ENCODE measurements at places on chromosomes 5 and 9.
A peak's percentile ranks its signal among the peaks of the same experiment; 100 is the strongest.

DNA sequence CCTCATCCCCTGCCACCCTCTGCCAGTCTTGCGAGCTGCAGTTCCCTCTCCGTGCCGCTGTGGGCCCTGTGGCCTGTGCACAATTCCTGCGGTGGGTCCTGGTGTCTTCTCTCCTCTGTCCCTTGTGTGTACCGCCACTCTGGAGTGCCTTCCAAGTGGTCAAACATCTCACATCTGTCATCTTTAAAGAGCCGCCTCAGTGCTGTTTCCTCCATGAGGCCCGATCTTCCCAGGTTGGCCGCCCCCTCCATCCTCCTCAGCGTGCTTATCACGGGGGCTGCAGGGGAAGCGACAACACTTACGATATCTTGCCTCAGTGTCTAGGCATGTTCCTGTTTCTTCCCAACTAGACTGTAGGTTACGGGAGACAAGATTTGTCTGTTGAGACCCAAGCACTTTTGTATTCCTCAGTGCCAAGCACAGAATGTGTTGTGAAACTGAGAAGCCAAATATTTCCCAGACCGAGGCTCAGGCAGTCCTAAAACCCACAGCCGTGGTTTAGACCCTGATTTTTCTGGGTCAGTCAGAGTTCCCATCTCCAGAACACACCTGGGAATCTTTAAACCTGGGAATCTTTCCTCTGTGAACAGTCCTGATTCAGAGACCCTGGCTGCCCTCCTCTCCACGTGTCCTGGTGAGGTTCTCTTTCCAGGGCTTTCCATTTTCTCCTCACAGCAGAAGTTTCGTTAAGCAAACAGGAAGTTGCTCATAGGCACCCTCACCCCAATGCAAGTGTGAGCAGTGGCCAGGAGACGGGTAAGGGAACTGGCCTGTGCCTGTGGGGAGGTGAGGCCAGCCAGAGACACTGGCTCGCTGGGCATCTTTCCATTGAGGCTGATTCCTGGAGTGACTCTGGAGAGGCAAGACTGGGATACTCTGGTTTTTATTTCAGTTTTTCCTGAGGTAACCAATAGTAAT is 28.8 kb downstream of the SLC46A2 start:
- peak; percentile 67 for DNase-seq

- no peak for DNase-seq
These were observed 6.5 kb downstream of the GLT6D1 start for GRCh38 chr9:135632841-135633240.

DNA sequence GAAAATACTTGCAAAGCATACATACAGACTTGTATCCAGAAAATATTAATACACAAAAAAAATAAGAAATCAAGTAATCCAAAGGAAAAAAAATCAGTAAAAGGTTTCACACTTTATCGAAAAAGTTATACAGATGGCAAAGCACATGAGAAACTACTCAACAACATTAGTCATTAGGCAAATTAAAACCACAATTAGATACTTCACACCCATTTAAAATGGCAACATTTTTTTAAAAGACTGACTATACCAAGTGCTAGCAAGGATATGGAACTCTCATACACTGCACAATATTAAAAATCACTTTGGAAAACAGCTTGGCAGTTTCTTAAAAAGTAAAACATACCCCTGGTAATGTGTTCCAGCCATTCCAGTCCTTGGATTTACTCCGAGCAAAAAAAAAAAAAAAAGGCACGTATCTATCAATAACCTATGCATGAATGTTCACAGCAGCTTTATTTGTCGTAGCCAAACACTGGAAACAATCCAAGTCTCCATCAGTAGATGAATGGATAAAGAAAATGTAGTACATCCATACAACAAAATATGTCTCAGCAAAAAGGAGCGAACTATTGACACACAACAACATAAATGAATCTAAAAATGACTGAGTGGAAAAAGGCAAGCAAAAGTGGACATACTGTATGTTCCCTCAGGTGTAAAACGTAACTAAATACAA is 66.0 kb downstream of the GNAQ start:
- no peak for DNase-seq

DNA sequence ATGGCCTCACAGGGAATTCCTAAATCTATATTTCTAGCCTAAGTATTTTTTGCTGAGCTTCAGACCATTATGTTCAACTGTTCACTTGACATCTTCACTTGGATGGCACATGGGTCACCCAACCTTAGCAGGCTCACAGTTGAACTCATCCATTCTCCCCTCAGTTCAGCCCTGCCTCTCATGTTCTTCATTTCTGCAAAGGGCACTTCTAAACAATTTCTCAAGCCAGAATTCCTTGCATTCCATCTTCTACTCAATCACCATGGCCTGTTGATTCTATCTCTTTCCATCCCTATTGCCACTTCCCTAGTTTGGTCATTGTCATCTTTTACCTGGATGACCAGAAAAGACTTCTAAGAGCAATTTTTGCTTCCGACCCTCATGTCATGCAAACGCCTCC is 7.3 kb upstream of the RGS3 start:
- peak; percentile 40 for DNase-seq

DNA sequence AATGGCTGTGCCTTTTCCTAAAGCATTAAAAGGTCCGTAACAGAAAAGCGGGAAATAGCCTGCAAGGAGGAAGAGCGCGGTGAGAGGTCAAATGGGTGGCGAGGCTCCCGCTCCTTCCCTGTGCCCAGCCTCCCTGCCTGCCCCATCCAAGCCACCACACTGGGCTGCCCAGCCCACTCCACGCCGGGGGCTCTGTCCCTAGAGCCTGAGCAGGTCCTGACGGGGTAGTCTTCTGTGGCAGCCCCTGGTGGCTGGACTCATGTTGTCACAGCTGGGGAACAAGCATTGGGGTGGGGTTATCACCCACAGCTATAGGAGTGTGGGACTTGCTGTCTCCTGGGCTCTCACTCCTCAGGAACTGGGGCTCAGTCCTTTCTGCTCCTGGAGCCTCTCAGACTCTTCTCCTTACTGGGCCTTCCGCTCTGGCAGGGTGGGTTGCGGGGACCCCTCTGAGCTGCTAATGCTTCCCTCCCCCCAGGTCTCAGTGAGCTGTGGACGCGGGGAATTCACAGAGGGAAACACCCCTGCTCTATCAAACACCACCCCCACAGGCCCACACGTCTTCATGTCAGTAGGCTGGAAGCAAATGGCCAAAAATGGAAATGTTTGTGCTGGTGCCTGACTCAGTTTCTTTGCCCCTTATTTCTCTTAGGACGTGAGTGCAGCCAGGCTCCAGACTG is 152.4 kb upstream of the PHYKPL start:
- DNase-seq, result no peak

- no peak for DNase-seq
These were observed 31.4 kb upstream of the GDNF start for GRCh38 chr5:37871023-37871815.

DNA sequence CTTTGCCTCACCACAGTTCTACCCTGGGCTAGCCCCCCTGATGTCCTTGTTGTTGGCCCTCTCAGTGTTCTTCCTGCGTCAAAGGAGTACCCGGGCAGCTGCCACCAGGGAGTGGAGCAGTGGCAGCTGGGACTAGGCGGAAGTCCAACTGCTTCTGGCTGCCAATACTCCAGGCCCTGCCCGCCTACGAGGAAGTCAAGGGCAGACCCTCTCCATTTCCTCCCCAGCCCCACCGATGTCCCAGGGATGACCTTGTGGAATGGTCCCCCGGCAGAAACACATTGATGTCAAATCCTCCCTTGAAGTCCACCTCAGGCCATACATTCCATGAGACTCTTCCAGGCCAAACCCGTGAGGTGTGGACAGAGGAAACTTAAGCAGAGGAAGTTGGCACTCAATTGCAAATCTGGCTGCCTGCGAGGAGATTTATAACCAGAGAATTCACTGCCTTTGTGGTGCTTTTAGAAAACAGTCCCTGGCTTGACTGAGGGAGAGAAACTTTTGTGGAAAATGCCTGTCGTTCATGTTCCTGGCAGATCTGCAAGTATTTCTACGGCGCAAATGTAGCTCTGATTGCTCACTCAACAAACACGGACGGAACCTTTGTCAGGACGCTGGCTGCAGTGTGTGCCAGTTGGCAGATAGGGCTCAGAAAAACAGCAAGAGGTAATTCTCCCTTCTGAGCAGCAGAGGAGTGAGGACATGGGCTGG is 339.7 kb downstream of the RAB3C start:
- DNase-seq, result no peak

GRCh38 chr5:39711821-39712220 is 287.0 kb upstream of the DAB2 start:
- no peak for DNase-seq

GRCh38 chr9:33158843-33159776 is 8.0 kb downstream of the B4GALT1 start:
- DNase-seq, result peak; percentile 58

DNA sequence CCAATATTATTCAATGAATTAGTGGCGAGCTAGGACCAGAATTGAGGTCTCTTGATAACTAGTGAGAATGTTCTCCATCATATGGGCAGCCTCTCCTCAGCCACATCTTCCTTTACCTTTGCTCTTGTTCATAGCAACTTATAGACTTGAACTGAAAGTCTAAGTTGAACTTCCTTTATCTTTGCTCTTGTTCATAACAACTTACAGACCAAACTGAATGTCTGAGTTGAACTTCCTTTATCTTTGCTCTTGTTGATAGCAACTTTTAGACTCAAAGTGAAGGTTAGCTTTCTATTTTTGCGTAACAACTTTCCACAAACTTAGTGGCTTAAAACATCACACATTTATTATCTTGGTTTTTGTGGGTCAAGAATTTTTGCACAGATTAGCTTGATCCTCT is 146.4 kb upstream of the C9orf72 start:
- DNase-seq, result no peak

- DNase-seq, result peak; percentile 7
These were observed 117.7 kb downstream of the TARS1 start for GRCh38 chr5:33558489-33558888.

DNA sequence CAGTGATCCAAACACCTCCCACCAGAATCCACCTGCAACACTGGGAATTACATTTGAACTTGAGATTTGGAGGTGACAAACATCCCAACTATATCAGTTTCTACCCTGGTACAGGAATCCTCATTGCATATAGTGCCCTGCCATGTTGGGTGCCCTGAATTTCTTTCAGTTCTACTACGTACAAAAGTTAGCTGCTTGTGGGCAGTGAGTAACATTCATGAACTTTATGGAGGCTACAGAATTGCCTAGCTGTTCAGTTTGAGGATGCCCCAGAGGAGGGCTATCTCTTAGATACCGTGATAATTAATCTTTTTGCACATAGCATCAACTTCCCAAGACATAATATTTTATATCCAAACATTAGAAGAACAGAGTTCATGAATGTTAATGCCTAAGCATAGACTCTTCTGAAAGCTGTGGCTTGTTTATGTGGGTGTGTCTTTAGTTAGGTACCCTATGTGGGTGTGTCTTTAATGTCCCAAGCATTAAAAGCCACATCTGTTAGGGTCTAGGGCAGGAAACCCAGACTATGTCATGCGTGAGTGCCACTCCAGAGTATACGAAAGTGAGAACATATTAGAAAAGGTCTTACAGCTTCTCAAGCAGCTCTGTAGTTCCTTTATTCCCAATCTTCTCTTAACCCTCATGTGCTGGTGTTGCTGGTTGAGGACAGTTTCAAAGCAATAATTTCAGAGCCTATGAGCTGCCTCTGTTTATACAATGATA is 47.0 kb upstream of the CHD1 start:
- no peak for DNase-seq

DNA sequence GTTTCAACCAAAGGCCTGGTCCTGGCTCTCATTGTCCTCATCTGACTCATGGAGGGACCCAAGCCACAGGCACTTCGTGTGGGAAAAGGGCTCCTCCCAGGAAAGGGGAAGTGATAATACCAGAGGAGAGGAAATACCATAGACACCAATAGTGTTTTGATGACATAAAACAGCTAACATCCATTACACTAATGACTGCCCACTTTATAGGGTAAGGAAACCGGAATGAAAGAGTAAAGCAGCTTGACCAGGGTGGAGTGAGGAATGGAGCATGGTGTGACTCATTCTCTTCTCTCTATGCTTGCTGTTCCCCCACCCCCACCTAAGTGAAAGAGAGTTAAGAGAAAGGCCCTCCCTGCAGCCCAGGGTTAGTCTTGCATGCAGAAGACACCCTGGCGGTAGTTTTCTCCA is 67.4 kb upstream of the HRH2 start:
- DNase-seq, result peak; percentile 22

- no peak for DNase-seq
These were observed 48.2 kb upstream of the JAK2 start for GRCh38 chr9:4936823-4937222.

DNA sequence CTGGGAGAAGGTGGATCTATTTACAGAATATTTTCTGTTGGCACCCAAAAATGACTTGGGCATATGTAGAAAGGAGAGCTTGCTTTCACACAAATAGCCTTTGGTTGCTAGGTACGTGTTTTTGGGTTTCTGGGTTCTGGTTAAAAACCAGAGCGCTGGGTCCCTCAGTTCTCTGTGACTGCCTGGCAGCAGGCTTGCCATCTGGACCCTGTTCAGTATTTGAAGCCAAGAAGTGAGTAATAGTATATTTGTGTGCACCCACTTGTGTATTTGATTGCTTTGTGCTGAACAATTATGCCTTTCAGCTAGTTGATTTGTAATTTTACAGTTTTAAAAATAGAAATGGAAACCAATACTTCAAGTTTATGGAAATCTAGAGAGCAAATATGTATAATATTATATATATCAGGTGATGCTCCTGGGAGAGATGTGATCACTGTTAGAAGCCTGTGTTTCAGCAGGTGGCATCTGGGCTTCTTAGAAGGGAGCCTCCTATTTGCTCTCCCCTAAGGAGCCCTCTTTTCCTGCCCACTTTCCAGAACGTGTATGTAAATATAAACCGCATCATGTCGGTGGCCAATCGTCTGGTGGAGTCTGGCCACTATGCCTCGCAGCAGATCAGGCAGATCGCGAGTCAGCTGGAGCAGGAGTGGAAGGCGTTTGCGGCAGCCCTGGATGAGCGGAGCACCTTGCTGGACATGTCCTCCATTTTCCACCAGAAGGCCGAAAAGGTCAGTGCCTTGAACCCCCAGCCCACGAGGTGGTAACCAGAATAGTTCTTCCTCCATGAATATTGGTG is 153.6 kb downstream of the TRIO start:
- no peak for DNase-seq

DNA sequence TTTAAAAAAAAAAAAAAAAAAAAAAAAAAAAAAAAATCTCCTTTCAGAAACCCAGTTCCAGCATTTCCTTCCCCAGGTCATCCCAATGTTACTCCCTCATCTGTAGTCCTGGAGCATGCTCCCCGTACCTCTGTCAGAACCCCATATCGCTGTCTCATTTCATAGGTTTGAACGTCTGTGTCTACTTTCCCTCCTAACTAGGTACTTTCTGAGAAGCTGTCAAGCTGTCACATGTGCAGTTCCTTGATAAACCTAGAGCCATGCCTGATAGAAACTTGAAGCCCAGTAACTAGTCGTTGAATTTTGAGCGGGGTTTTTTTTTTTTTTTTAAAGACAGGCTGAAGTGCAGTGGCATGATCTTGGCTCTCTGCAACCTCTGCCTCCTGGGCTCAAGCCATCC is 15.6 kb downstream of the EXOSC3 start:
- no peak for DNase-seq
